Lung (tissue), 17 donors: ENCODE measurements at places on chromosomes 3 and 15.

DNA sequence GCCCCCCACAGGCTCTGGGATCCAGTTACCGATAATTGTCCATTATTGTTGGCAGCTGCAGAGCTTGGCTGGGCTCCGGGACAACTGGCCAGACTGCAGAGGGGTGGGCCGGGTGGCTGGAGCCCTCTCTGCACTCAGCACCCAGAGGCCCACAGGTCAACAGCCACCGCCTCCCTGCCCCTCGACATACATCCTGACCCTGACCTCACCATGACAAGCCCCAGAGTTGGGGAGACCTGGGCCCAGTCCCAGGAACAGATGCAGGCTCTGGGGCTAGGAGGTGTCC lies 22.4 kb downstream of the PTH1R start:
- DNase-seq: no peak

- no peak for DNase-seq
These were observed 32.3 kb upstream of the PTX3 start for GRCh38 chr3:157404381-157404780.

- DNase-seq: no peak
These were observed 18.8 kb upstream of the GASK1A start for GRCh38 chr3:42960282-42960681.

DNA sequence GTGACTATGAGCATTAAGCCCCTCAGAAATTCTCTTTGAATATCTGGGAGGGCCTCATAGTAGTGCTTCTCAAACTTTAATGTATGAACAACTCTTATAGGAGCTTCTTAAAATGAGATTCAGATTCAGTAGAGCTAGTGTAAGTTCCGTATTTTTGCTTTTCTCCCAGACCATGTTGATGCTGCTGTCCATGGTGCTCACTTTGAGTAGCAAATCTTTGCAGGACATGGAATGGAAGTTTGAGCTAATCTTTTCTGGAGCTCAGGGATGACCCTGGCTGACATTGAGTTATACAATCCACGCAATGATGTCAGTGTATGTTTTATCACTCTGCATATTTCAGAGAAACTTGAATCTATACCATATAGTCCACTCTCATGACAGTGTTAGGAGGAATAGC lies 134.2 kb downstream of the OTOL1 start:
- DNase-seq: no peak

DNA sequence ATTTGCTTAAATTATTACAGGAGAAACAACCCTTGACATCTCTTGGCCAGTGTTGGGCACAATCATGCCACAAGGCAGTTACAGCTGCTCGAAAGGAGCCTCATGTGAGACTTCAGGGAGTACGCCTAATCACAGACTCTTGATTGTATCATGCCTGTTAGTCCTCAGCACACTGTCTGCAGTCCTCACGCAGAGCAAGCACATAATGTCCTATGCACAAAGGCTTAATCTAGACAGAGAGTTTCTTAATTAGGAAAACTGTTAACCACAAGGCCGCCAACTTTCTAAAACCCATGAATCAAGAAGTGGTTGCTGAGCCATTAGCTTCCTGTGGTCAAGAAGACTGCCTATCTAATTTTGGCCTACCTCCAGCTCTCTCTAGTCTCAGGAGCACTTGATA lies 172.0 kb downstream of the UNC13C start:
- no peak for DNase-seq

DNA sequence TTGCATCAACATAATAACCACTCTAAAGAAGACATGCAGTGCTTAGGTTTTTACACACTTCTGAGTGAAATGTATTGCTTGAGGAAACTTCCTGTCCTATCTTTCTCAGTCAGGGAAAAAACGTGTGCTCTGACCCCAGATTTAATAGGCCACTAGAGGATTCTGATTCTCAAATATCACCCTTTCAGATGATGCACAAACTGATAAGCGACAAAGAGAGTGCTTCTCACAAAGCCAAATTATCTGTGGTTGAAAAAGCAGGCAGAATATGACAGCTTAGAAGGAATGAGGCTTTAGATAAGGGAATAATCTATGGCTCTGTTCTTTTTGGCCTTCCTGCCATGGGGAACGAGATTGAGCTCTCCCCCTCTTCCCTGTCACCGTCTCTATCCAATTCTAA lies 583.4 kb upstream of the SGO1 start:
- DNase-seq: no peak

DNA sequence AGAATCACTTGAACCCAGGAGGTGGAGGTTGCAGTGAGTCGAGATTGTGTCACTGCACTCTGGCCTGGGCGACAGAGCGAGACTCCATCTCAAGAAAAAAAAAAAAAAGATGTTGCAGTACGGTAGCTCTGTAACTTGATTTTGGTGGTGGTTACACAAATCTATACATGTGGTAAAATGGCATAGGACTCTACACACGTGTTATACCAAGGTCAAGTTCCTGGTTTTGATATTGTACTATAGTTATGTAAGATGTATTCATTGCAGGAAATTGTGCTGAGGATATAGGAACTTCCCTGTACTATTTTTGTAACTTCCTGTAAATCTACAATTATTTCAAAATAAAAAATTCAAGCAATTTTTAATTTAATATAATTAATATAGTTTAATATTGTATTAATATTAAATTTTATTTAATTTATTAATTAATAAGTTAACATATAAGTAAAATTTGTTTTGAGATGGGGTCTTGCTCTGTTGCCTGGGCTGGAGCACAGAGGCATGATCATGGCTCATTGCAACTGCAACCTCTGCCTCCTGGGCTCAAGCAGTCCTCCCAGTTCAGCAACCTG lies 9.9 kb downstream of the MYD88 start:
- no peak for DNase-seq

DNA sequence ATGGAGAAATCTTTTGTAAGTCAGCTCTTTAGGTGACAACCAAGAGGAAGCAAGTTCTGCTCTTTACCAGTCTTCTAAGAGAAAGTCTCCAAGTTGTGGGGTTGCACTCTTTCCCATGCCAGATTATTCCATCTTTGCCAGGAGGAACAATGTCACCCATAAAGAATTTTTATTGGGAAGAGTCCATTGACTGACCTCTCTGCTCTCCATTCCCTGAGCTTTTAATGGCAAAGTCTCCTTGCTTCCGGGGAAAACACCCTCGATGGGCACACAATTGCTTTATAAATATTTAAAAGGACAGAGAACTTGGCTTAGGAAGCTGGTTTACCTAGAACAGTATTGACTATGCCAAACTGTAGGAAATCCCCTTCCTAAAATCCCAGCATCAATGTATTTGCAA lies 19.9 kb upstream of the UBE2E1 start:
- DNase-seq: no peak

DNA sequence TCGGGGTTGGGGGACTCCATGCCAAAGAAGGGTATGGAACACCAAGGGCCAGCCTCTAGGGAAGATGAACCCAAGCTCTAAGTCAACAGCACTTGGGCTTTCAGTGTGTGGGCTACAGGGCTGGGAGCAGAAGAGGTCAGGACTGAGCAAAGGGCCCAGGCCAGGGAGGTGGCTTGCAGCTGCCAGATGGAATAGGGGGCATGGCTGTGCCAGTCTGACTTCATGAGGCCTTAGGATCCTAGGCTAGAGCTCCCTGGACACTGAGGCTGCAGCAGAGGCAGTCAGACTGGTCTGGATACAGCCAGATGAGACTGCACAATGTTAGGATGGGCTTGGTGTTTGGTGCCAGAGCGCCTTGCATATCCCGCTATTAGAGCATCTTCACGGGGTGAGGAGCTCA lies 3.8 kb downstream of the RASGRF1 start:
- no peak for DNase-seq

GRCh38 chr3:27986234-27986879 lies 255.1 kb upstream of the CMC1 start:
- no peak for DNase-seq

- DNase-seq: no peak
These were observed 25.7 kb upstream of the ANO10 start for GRCh38 chr3:43647331-43648166.

DNA sequence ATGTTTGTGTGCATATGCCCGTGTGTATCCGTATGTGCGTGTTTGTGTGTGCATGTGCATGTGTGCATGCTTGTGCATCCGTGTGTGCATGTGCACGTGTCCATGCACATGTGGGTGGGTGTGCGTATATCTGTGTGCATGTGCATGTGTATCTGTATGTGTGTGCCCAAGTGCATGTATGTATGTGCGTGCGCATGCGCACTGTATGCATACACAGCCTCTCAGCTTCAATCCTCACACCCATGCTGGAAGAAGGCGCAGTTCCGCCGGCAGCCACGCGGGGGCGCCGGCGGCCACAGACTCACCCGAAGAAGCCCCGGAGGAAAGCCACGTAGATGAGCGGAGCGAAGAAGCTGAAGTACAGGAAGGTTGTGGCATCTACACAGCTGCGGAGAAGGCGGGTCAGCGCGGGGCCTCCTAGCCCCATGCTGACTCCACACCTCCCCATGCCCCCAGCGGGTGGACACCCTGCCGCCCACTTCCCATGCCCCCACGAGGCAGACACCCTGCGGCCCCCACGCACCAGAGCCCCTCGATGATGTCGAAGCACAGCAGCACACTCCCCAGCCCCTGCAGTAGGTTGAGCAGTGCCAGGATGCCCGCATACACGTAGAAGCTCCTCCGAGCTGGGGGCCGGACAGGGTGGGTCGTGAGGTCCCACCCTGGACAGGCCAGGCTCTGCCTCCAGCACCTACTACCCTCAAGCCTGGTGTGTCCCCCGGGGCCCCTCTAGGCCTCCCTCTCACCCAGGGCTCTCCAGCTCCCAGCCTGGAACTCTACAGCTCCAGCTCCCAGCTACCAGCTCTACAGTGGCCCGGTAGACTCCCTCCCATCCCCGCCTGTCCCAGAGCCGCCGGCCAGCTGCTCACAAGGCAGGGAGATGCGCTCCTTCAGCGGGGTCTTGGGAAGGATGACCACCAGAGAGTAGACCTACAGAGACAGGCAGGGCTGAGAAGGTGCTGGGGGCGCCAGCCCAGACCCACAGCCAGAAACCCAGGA lies 15.4 kb downstream of the TPRA1 start:
- DNase-seq: peak; percentile 90

DNA sequence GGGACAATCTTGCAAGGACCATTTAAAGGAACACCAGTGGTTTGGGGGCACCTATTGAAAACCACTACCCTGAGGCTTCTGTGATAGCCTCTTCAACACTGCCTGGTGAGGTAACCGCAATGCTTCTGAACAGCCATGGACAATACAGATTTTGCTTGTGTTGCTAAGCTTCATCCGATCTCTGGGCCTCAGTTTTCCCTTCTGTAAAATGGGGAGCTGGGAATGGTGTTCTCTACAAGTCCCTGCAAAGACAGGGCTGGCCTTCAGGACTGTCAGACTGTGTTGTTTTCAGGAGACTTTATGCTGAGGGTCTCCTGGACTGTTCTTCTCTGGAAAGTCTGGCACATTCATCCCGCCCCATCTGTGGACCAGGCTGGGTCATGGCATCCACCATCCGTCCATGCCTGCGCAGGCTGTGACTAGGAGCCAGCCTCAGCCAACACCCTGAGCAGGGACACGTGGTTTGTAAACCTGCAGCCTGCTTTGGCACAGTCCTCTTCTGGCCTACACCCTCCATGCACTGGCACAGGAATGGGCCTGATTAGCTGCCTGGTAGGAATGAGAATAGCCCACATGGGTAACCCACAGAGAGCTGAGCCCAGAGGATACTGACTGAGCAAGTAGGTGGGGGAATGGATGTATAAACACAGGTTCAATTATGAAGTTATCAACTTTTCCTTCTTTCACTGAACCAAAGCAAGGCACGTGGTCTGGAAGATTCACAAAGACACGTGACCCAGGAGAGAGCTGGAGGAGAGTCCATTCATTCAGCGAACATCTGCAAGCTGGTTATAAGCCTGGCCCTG lies 55.3 kb downstream of the ROPN1B start:
- no peak for DNase-seq

GRCh38 chr15:84807228-84807627 lies 9.9 kb upstream of the ALPK3 start:
- DNase-seq: no peak

DNA sequence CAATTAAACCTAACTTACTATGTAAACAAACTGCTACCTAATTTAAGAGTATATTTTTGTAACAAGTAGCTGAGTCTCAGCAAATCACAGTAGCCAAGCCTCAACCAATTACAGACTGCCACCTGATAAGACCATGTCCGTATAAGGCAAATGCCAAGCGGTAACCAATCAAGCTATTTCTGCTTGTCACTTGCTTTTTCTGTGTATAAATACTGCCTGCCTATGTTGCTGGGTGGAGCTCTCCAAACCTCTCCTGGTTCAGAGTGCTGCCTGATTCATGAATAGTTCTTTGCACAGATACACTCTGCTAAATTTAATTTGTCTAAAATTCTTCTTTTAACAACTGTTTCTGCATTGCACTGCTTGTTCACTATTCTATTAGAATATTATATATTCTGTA lies 42.6 kb downstream of the ZNF148 start:
- no peak for DNase-seq

- peak; percentile 17 for DNase-seq
These were observed at the start of gene HAPLN3 for GRCh38 chr15:88894819-88895767. HAPLN3 (minus strand) TSS chr15:88895544; CDS start chr15:88887298, 8,246 bp downstream.

DNA sequence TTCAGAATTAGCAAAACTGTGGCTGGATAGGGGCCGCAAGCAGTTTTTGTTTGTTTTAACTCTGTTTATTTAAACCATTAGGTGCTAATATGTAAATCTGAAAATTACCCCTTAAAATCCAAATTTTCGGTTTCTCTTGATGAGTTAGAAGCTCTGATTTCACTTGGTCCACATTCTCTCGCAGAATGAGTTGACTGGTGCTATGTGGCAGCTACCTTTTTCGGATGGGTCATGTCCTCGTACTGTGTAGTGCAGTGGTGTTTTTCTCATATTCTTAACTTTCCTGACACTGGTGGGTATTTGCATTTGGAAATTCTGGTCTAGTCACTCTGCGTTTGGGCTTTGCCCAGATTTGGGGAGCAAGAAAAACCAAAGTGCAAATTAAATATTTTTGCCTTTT lies 87.1 kb downstream of the DIPK2A start:
- DNase-seq: no peak

GRCh38 chr3:126523745-126524428 lies at the start of gene CHST13:
CHST13 (plus strand) TSS chr3:126524155; CDS start chr3:126524333, 178 bp downstream.
- DNase-seq: peak; percentile 61

GRCh38 chr15:95016511-95017229 lies 785.3 kb downstream of the MCTP2 start:
- DNase-seq: peak; percentile 92

- no peak for DNase-seq
These were observed 286.8 kb upstream of the TRIM42 start for GRCh38 chr3:140391061-140391460.

- DNase-seq: no peak
These were observed 39.9 kb downstream of the TGFBR2 start for GRCh38 chr3:30646181-30646876.
